Activated T-helper 2 cell treated with anti-CD3 and anti-CD28 coated beads, Interferon-gamma antibody, Interleukin-2, Interleukin-4, amounts not matched to agents 10 μg/mL and 5 μg/mL and 100 μg/mL, durations not matched to agents 14 hours and 24 hours and 36 hours (primary cell): ENCODE measurements at places on chromosomes 16 and 17.

DNA sequence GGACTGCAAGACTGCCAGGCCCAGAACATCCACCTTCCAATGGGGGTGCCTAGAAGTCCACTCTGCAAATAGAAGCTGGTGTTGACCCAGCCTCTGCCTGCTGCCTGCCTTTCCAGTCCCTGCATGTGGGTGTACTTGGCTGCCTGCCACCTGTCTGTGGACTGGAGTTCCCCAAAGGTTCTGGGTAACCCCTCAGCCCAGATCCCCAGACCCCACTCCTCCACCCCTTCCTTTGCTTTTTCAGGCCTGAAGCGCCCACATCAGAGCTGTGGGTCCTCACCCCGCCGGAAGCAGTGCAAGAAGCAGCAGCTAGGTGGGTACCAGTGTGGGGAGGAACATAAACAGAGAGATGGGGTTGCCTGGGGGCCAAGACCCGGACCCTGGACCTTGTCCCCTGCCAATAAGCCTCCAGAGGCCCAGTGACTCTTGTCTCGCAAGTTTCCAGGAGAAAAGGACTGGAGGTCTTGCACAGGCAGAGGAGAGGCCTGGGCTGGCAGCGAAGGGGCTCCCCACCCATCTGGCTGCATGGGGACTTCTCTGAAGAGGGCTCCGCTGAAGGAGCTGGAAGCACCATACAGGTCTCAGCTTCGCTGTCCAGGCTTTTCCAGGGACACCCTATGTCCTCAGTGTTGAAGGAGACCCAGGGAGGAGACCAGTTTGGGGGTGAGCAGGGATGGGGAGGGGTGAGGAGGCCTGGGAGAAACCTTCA lies 34.3 kb downstream of the NLRC5 start:
- DNase-seq, result no peak

- no peak for DNase-seq
Measured at GRCh38 chr16:84559311-84559932, 55.0 kb upstream of the MEAK7 start.

DNA sequence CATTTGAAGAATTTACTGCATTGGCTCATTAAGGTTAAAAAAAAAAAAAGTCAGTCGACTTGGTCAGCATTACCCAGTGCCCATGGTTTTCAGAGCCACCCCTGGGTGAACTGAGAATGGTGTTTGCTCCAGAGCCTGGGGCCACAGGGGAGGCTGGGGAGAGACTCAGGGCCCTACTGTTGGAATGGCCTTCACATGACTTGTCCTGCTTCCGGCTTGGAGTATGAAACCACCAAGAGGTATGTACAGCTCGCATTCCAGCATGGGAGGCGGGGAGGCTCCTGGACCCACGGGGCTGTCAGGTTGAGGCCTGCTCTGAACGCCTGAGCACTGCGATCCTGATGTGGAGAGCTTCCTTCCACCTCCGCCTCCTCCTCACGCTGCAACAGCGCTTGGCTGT lies 36.8 kb downstream of the MSI2 start:
- DNase-seq, result no peak

DNA sequence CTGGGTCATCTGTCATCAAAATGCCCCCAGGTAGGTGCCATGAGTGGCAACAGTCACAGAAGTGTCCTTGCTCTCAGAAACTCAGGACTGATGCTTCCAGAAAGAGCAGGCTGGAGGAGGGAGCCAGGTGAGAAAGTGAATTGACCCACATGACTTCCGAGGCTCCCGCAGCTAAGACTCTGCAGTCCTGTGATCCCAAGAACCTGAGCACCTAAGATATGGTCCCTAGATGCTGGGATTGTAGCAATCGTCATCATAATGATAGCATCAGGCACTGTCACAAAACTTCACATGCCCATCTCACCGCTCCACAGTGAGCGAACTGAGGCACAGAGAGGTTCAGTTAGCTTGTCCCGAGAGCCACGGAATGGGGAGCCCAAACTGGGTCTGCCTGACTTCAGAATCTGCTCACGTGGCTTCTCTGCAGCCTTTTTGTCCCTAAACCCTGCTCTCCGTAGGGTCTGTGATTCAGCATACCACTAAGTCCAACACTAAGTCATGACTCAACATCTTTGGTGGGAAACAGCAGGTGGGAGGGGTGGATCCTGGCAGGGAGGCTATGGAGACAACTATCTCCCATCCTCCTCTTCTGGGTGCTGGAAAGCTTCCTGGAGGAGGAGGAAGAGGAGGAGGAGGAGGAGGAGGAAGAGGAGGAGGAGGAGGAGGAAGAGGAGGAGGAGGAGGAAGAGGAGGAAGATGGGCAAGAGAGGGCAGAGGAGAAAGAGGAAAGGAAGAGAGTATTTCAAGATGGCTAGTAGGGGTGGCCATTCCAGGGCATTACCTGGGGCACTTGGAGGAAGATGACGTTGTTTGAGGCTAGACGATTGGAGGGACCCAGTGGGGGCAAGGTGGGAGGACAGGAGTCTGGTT lies 55.5 kb upstream of the DLX4 start:
- DNase-seq, result no peak

GRCh38 chr16:9978160-9978725 lies 204.0 kb downstream of the GRIN2A start:
- no peak for DNase-seq

DNA sequence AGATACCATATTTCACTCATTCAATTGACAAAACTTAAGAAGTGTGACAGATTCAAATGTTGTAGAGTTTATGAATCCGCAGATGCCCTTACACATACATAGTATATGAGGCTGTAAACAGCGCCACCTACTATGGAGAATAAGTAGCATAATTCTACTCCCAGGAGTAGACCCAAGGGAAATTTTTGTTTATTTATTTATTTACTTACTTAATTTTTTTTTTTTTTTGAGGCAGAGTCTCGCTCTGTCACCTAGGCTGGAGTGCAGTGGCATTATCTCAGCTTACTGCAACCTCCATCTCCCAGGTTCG lies 35.5 kb downstream of the GAN start:
- no peak for DNase-seq

- DNase-seq, result no peak
Measured at GRCh38 chr17:8275421-8276290, 12.8 kb upstream of the RANGRF start.

DNA sequence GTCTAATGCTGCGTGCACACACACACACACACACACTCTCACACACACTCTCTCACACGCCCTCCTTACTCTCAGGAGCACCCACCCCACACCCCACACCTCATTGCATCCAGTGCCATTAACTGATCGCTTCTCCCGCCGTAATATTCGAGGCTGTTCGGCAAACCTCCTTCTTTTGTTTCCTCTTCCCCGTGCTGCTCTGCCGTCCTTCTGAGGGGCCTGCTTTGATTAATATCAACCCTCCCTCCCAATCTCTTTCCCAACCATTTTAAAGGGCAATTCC lies 156.2 kb upstream of the TNRC6C start:
- no peak for DNase-seq

DNA sequence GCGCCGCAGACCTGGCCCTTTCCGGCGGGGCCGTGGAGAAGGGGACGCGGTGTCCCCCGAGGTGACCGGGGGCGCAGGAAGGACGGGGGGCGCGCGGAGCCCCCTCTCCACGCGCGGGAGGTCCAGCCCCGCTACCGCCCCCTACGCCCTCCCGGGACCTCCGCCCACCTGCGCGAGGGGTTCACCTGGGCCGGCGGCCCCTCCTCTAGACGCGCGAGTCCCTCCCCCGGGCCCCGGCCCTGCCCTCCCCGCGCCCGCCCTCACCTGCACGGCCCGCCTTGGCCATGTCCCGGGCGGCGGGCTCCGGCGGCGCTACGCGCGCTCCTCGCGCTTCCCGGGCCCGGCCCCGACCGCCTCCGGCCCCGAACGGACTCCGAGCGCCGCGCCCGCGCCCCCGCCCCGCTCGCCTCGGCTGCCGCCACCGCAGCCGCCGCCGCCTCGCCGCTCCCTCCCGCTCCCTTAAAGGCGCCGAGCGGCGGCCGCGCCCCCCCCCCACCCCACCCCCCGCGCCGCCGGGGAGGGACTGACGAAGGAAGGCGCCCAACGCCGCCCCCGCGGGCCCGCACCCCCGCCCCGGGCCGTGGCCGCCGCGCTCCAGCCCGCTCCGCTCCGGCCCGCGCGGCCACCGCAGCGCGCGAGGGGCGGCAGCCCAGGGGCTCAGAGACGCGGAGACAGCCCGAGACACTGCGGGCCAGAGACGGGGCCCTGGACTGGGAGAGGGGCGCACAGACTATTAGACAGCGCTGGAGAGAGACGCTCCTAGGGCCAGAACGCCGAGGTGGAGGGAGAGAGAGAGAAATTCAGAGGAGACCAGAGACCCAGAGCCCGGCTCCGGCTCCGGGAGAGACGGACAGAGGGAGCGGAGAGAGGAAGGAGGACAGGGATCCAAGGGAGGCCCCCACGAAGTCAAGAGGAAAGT lies at the start of gene PITPNM3:
Gene PITPNM3, minus strand, starts transcription at position 435 of the 919 bp plus-strand sequence. Its CDS starts 149 bp downstream, at position 286.
- no peak for DNase-seq

- DNase-seq, result no peak
Measured at GRCh38 chr16:63596716-63597115, 1525.1 kb downstream of the CDH11 start.

GRCh38 chr16:58647107-58647506 lies 17.5 kb upstream of the CNOT1 start:
- DNase-seq, result no peak

DNA sequence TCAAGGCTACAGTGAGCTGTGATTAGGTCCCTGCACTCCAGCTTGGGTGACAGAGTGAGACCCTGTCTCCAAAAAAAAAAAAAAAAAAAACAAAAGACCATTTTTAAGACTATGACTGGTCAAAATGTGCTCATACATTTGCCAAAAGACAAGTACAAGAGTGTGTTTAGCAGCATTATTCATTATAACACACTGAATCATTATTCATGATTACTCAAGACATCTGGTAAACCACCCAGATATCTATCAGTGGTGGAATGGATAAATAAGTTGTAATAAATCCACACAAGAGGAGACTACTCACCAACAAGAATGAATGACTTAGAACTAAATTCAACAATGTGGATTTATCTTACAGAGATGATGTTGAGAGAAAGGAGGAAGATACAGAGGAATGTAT lies 716.3 kb downstream of the MAF start:
- no peak for DNase-seq

GRCh38 chr16:67268136-67268579 lies 11.2 kb upstream of the PLEKHG4 start:
- no peak for DNase-seq

- DNase-seq, result no peak
Measured at GRCh38 chr17:75688209-75688825, 21.2 kb downstream of the SAP30BP start.

DNA sequence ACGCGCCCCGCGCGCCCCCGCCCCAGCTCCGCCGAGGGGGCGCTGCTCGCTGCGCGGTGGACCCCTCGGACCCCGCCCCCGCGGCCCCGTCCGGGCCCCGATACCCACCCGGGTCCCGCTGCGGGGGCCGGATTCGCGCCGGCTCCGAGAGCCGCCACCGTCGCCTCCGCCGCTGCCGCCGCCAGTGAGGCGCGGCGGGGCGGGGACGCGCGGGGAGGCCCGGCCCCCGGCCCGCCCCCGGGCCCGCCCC lies at the start of gene TBC1D16:
Gene TBC1D16, minus strand, starts transcription at position 186 of the 250 bp plus-strand sequence. CDS start 22,325 bp downstream, outside the sequence.
- no peak for DNase-seq

DNA sequence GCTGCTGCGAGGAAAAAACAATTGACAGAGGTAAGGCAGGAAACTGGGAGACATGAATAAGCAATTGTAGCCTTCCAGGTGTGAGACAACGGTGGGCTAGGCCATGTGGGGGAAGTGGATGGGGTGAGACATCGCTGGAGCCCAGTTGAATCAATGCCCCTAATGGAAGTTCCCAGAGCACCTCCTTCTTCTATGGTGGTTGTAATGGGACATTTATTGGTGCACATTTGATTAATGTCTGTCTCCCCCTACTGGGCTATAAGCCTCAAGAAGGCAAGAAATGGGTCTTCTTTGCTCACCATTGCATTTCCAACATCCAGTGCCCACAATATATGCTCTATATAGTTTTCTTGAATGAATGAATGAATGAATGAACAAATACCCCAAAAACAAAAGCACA lies 22.7 kb upstream of the CD300E start:
- DNase-seq, result no peak

DNA sequence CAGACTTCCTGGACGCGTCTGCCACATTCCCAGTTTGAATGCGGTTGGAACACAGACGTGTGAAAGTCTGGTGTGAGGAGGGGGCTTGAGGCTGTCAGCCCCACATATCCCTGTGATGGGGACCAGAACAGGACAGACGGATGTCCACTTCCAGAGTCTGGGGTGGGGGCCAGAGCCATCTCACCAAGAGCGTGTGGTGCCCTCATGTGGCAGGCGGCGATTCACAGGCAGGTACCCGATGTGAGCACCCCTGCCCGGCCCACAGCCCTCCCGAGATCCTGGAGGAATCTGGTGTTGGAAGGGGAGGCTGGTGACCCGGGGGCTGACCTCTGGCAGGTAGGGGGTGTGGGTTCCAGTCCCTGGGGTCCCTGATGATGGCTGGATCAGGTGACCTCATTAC lies 51.5 kb downstream of the ENGASE start:
- DNase-seq, result no peak

GRCh38 chr17:79515110-79515509 lies 95.7 kb downstream of the RBFOX3 start:
- DNase-seq, result no peak

DNA sequence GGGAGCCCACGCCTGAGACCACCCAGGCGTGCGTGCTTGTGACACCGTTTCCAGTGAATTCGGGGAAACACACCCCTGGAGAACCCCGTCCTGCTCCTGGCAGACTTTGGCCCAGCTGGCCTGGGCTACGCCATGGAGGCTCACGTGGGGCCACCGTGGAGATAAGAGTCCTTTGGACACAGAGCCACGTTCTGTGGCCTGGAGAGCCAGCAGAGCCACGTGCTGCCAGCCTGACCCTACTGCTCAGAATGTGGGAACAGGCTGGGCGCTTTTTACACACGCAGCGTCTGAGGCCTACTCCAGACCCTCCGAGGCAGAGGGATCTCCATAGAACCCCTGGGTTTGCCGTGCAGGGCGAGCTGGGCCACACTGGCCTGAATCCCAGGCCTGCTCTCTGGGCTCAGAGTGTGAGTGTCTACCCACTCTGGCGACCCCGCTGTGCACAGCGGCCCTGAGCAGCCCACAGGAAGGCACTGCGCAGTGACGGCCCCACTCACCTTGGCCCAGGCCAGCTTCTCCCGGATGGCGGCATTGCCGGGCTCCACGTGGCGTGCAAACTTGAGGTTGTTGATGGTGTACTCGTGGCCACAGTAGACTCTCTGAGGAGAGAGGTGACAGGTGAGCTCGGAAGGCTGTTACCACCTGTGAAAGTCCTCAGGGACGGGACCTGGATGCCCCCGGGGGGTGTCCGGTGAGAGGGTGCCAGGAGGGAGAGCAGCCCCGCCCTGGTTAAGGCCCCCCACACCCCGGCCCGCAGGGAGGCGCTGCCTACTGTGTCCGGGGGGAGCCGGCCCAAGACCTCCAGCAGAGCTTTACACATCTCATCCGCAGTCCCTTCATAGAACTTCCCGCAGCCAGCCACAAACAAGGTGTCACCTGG lies 10.0 kb downstream of the HAGH start:
- no peak for DNase-seq

GRCh38 chr17:78129351-78130089 lies 965 bp upstream of the TMC6 start:
- no peak for DNase-seq

GRCh38 chr16:78892951-78893733 lies 707.4 kb downstream of the MAF start:
- no peak for DNase-seq

GRCh38 chr17:74262601-74263000 lies 11.4 kb upstream of the DNAI2 start:
- no peak for DNase-seq
